ENCODE measurements at places on chromosomes 4 and X. TPM values are rescaled to one million over a fixed set of nuclear protein-coding genes. Genes with fewer than 3 reads are reported as not detected.

Gene MAGEB4
- not detected for total RNA-seq

Gene MID1IP1
- 130 TPM for total RNA-seq

Gene F8A2
- total RNA-seq, result 3.9 TPM

DNA sequence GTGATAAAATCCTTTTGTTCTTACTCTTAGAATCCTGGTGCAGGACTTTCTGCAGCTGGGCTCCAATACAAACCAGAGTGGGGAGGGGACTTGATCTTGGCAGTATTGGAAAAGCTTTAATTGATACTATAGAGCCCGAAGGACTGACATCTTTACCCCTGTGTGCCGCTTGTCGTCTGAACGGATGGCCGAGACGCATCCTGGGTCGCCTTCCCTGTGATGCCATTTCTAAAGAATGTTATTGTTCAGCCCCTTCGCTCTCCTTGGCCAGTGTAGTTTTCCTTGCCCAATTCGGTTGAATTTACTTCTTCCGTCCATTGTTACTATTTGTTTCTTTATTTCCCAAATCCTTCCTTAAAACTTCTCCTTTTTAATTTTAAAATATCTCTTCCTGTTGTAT, 80.9 kb downstream of the CLDN34 start:
- H3K27me3 ChIP-seq, result no peaks in the 10 kb centered on the region
- H3K4me3 ChIP-seq, result no peak overlapping the region
- peaks cover 70% of the 10 kb centered on the region for H3K4me1 ChIP-seq
- peak overlapping the region; percentile 42 for H3K27ac ChIP-seq
- DNase-seq, result no peak

GRCh38 chr4:613126-613525, 12.2 kb upstream of the PDE6B start:
- H3K36me3 ChIP-seq, result no peaks in the 10 kb centered on the region
- no peak overlapping the region for H3K4me3 ChIP-seq
- no peaks in the 10 kb centered on the region for H3K27me3 ChIP-seq
- no peaks in the 10 kb centered on the region for H3K4me1 ChIP-seq
- DNase-seq, result no peak

DNA sequence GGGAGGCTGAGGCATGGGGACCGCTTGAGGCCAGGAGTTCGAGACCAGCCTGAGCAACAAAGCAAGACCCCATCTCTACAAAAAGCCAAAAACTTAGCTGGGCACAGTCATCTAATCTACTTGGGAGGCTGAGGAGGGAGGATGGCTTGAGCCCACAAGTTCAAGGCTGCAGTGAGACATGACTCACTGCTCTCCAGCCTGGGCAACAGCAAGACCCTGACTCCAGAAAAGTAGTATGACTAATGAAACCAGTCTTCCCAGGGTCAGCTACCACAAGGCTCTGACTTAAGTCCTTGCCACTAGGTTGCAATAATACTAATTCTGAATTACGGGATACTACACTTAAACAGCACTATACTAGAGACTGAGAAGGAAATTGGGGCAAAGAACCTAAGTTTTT, 33.1 kb downstream of the ERVMER34-1 start:
- no peak overlapping the region for H3K27ac ChIP-seq
- H3K4me3 ChIP-seq, result no peak overlapping the region
- H3K27me3 ChIP-seq, result no peaks in the 10 kb centered on the region

GRCh38 chr4:101794806-101795205, 4.3 kb downstream of the BANK1 start:
- no peak overlapping the region for H3K27ac ChIP-seq
- no peak for DNase-seq
- H3K4me1 ChIP-seq, result peaks cover 12% of the 10 kb centered on the region
- no peak overlapping the region for H3K4me3 ChIP-seq
- H3K36me3 ChIP-seq, result no peaks in the 10 kb centered on the region

- no peak overlapping the region for H3K27ac ChIP-seq
- no peak for DNase-seq
- H3K36me3 ChIP-seq, result no peaks in the 10 kb centered on the region
- H3K4me3 ChIP-seq, result no peak overlapping the region
These were observed 83.1 kb upstream of the FTHL17 start for GRCh38 chrX:31154946-31155345.

DNA sequence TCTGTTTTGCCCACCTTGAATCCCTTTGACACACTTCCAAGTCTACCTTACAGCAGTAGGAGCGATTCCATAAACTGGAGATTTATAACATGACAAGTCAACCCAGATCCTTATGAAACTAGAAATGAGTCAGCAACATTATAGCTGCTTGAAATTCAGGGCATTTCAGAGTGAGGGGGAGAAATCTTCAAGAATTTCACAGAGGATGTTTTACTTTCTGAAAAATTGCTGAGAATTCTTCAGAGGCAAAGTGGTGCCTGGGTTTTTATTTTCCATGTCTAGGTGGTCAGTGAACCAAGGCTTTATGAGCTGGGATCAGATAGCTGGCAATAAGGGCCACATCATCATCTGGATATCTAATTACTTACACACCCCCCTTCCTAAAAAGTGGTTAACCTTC, 119.8 kb downstream of the PPARGC1A start:
- no peaks in the 10 kb centered on the region for H3K27me3 ChIP-seq
- no peaks in the 10 kb centered on the region for H3K36me3 ChIP-seq
- H3K4me3 ChIP-seq, result no peak overlapping the region
- no peaks in the 10 kb centered on the region for H3K4me1 ChIP-seq

- H3K4me1 ChIP-seq, result no peaks in the 10 kb centered on the region
- H3K4me3 ChIP-seq, result no peak overlapping the region
- no peaks in the 10 kb centered on the region for H3K27me3 ChIP-seq
These were observed 37.9 kb downstream of the SNCA start for GRCh38 chr4:89799071-89799470.

Data from sigmoid colon (tissue), 7 donors.